ENCODE measurements at places on chromosomes 2 and 18.

GRCh38 chr18:76494231-76495005 is 624 bp downstream of the ZNF516 start:
- peak overlapping the region; percentile 70 for H3K27ac ChIP-seq
- H3K36me3 ChIP-seq: no peaks in the 10 kb centered on the region
- H3K27me3 ChIP-seq: no peaks in the 10 kb centered on the region
- peak; percentile 50 for DNase-seq
- no peaks in the 10 kb centered on the region for H3K4me1 ChIP-seq
- peak overlapping the region; percentile 76 for H3K4me3 ChIP-seq

DNA sequence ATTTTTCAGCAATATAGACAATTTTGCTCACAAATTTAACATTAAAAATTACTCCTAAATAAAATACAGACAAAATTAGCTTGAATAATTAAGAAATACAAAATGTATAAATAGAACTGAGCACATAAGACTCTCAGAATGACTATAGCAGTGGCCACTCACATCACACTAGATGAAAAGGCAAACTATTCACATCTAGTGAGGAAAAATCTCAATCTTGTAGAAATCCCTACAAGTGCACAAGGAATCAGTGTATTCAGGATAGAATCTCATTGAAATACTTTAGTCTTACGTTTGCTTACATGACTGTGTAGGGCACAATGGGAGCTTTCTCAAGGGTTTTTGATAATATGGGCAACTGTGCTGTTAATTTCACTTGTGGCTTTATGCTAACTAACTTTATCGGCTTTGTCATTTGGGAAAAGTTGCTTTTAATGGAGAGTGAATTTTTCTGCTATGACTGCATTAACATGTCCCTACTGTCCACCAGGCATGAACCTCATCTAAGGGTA is 678.9 kb upstream of the LRRTM4 start:
- DNase-seq: no peak
- H3K27ac ChIP-seq: no peak overlapping the region
- H3K27me3 ChIP-seq: no peaks in the 10 kb centered on the region

GRCh38 chr2:147325990-147326389 is 518.8 kb upstream of the ACVR2A start:
- no peak overlapping the region for H3K4me3 ChIP-seq
- no peaks in the 10 kb centered on the region for H3K36me3 ChIP-seq
- no peaks in the 10 kb centered on the region for H3K27me3 ChIP-seq
- DNase-seq: no peak
- H3K27ac ChIP-seq: no peak overlapping the region

DNA sequence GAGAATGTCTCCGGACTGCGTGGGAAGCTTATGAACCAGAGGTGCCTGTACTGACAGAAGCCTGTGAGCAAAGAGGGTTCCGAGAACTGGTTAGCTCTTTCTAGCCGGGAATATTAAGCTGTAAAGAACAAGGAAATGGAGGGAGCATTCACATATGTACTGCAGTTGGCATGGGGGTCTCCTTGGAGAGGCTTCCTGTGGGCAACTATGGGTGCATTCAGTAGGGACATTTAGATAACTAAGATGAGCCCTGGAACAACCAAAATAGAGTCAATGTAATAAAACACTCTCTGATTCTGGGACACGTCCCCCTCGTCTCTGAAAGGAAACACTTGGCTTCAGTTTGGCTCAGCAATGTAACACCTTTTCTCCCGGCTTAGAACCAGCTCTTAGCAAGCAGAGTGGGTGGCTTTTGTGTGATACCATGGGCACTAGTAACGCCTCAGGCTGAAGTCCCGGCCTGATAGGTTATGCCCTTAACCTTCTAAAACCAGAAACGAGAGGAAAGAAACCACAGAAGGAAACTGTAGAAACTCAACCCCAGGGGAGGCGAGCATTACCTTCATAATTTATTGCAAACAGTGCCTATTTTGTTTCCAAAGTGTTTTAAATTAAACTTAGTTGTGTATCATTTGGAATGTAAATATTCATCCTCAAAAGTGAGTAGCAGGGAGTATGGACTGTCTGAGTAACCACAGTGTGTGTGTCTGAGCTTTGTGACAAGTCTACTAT is 48.8 kb upstream of the LPIN2 start:
- H3K36me3 ChIP-seq: no peaks in the 10 kb centered on the region
- peak overlapping the region; percentile 9 for H3K27ac ChIP-seq
- no peaks in the 10 kb centered on the region for H3K4me1 ChIP-seq
- no peaks in the 10 kb centered on the region for H3K27me3 ChIP-seq
- no peak for DNase-seq
- H3K4me3 ChIP-seq: no peak overlapping the region

DNA sequence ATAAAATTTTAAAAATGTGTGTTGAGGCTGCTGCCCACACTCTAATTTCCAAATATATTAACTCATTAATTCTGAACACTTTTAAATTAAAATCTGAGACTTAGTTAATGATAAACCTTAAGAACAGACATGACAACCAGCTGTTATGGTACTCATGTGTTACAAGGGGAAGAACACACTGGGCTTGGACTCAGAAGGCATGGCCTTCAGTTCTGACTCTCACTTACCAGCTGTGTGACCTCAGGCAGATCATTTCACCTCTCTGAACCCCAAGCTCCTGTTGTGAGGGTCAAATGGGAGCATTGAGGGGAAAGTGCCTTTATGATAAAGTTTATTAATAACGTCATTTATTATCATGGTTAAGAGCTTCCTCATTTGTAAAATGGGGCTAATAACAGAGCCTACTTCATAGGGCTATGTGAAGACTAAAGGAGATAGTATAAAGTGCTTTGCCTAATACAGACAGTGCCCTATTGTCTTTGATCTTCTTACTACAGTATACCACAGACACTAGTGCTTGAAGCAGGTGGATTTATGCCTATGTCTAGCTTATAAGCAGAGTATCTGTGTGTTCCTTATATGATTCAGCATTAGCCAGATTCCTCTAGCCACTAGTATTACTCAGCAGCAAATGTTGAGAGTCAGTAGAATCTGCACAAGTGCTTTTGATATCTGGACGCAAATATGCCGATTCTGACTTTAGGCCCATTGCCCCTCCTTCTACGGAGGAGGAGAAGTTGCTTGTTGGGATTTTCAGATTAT is 99.6 kb downstream of the SGPP2 start:
- no peak for DNase-seq
- no peaks in the 10 kb centered on the region for H3K27me3 ChIP-seq
- H3K4me3 ChIP-seq: no peak overlapping the region
- H3K4me1 ChIP-seq: no peaks in the 10 kb centered on the region
- H3K27ac ChIP-seq: no peak overlapping the region

DNA sequence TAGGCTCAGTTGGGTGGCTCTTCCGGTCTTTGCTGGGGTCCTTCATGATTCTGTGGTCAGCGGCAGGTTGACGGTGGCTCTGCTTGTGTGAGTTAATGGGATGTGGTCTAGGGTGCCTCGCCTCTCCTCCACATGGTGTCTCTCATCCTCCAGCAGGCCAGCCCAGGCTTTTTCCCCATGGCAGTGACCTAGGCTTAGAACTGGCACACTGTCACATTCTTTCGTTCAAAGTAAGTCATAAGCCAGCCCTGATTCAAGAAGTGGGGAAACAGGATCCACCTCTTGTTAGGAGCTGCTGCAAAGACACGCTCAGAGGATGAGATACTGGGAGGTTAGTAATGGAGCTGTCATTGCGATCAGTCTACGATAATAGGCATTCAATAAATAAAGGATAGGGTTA is 46.0 kb upstream of the CTIF start:
- H3K36me3 ChIP-seq: no peaks in the 10 kb centered on the region
- H3K27me3 ChIP-seq: no peaks in the 10 kb centered on the region
- no peak for DNase-seq
- no peak overlapping the region for H3K4me3 ChIP-seq

GRCh38 chr2:4139731-4140130 is 436.4 kb downstream of the DCDC2C start:
- H3K36me3 ChIP-seq: no peaks in the 10 kb centered on the region
- no peak overlapping the region for H3K27ac ChIP-seq
- H3K4me1 ChIP-seq: no peaks in the 10 kb centered on the region

DNA sequence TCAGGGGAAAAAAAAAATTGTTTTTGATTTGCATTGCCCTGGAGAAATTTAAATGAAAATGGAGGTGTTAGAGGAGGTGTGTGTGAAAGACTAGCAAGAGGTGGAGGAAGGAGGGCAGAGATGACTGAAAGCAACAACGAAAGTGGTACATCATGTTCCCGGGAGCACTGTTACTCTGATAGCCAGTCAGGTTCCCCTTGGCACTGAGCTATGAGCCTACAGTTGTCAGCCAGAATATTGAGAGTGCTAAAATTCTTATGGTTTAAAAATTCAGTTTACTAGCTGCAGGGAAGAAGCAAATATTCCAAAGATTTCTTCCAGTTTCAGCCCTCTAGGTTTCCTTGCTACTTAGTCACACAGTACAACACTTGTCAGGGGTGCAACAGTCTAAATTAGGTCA is 366.7 kb upstream of the DLGAP1 start:
- DNase-seq: no peak
- no peaks in the 10 kb centered on the region for H3K27me3 ChIP-seq
- no peak overlapping the region for H3K27ac ChIP-seq
- no peaks in the 10 kb centered on the region for H3K4me1 ChIP-seq

DNA sequence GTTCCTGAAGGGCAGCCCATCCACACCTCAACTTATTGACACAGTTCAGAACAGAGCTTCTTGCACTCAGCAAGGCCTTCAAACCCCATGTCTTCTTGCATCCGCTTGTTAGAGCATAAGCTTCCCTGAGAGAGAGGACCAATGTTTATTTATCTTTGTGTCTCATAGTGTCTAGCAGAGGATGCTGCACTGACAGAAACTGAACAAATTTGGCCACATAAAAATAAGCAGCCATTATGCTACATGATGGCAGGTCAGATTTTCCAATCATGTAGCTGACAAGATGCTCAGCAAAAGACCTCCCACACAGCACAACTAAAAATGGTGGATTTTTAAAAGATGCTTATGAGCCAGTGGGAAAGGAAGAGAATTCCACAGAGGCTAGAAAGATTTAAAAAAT is 38.1 kb upstream of the SIGLEC15 start:
- no peaks in the 10 kb centered on the region for H3K36me3 ChIP-seq
- H3K4me3 ChIP-seq: no peak overlapping the region
- no peaks in the 10 kb centered on the region for H3K4me1 ChIP-seq
- H3K27me3 ChIP-seq: no peaks in the 10 kb centered on the region

GRCh38 chr2:120707816-120708215 is 27.9 kb upstream of the GLI2 start:
- no peak overlapping the region for H3K27ac ChIP-seq
- H3K36me3 ChIP-seq: no peaks in the 10 kb centered on the region
- H3K4me1 ChIP-seq: no peaks in the 10 kb centered on the region
- no peaks in the 10 kb centered on the region for H3K27me3 ChIP-seq
- DNase-seq: no peak

DNA sequence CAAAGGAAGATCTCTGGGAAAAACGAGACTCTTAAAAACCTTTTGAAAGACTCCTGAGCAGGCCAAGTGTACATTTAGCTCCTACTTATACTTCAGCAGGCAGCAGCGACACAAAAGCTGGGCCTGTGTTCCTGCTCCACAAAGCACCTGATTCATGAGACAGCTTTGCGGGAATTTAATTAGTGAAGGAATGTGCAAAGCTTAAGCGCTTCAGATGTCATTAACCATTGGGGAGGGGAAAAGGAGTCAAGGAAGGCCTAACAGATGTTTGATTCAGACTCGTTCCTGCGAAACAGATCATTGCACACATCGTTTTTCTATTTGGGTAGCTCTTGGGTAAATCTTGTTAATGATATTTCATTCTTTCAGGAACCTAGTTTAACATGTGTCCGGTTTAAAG is 125.9 kb downstream of the MAIP1 start:
- no peaks in the 10 kb centered on the region for H3K27me3 ChIP-seq
- DNase-seq: no peak
- no peaks in the 10 kb centered on the region for H3K36me3 ChIP-seq

GRCh38 chr2:189623049-189623448 is 38.2 kb upstream of the ASNSD1 start:
- no peaks in the 10 kb centered on the region for H3K4me1 ChIP-seq
- H3K27me3 ChIP-seq: no peaks in the 10 kb centered on the region
- no peaks in the 10 kb centered on the region for H3K36me3 ChIP-seq
- no peak for DNase-seq
